Mesangial cell (primary cell): ENCODE measurements at places on chromosomes 5 and 9. TPM values are rescaled to one million over a fixed set of nuclear protein-coding genes. Genes with fewer than 3 reads are reported as not detected.

Gene NFX1
- total RNA-seq: 15.0 and 23.5 TPM in 2 replicates

Gene C5orf46
- 0.63 and 1.1 TPM in 2 replicates for total RNA-seq

Gene LHX3
- total RNA-seq: not detected in 2 replicates

Gene OR1Q1
- not detected in 2 replicates for total RNA-seq

Gene CD274
- total RNA-seq: 1.0 and 12.1 TPM in 2 replicates

Gene C1QTNF3
- total RNA-seq: 0.49 and 3.0 TPM in 2 replicates

Gene UBTD2
- 18.1 and 19.1 TPM in 2 replicates for total RNA-seq

Gene IFNB1
- not detected in 2 replicates for total RNA-seq

Gene FGF18
- 0.33 and 14.1 TPM in 2 replicates for total RNA-seq

Gene CNTNAP3
- 13.5 and 23.5 TPM in 2 replicates for total RNA-seq

Gene C8G
- total RNA-seq: not detected in 2 replicates

Gene OGN
- not detected in 2 replicates for total RNA-seq

Gene SLC45A2
- total RNA-seq: not detected in 2 replicates

Gene RPL12
- 1,734 and 1,963 TPM in 2 replicates for total RNA-seq

Gene DAB2IP
- total RNA-seq: 15.6 and 44.9 TPM in 2 replicates

Gene BTNL8
- total RNA-seq: not detected in 2 replicates

Gene MRPS27
- total RNA-seq: 59.2 and 63.1 TPM in 2 replicates

Gene LCN2
- 1.9 TPM in 1 of 2 replicates, not detected in the other for total RNA-seq

Gene GNPDA1
- total RNA-seq: 44.5 and 101 TPM in 2 replicates

Gene CFAP90
- 0.16 and 2.2 TPM in 2 replicates for total RNA-seq
